ENCODE measurements at places on chromosomes 3 and 15. TPM values are rescaled to one million over a fixed set of nuclear protein-coding genes. Genes with fewer than 3 reads are reported as not detected.

DNA sequence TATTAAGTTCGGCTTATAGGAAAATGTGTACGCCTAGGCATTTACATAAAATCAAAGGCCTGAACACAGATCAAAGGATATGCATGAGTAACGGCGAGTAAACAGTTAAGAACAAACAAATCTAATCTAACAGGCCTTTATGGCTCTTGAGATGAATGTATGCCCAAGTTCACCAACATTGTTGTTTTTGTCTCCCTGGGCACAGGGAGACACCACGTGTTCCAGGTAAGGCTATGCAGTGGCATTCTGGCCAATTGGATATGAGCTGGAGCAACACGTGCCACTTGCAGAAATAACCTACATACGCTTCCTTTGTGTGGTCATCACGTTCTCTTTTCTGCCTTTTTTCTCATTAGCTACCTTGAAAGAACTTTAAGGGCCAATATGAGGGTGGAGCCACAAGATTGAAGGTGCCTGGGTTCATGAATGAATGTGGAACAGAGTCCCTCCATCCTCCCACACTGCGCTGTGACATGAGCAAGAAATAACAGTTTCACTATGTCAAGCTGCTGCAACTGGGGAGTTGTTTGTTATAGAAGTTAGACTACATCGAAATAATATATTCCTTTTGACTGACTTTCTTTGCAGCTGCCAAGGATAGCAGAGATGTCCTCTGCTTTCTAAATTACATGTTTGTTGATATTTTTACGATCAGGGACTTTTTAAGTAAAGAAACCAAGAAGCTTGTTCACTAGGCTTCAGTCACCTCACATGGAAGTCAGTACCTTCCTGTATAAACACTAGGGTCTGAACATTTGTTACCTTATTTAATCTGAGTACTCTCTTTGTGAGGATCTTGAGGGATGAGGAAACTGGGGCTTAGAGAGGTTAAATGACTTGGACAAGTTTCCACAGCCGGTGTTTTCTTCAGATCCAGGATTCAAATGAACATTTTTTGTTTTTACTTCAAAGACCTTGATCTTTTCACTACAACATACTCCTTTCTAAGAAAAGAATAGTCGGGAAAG is 427.5 kb upstream of the TBL1XR1 start:
- DNase-seq = no peak

GRCh38 chr3:170324962-170325361 is 32.6 kb upstream of the SKIL start:
- DNase-seq = no peak

GRCh38 chr3:193774272-193774915 is 181.4 kb downstream of the OPA1 start:
- no peak for DNase-seq

- peak; percentile 64 for DNase-seq
Measured at GRCh38 chr3:39189959-39190269, 2.5 kb downstream of the XIRP1 start.

GRCh38 chr15:74036271-74037170 is 42.0 kb downstream of the PML start:
- DNase-seq = peak; percentile 71

- no peak for DNase-seq
Measured at GRCh38 chr3:14438929-14439328, 36.5 kb downstream of the SLC6A6 start.

- no peak for DNase-seq
Measured at GRCh38 chr15:48569591-48570302, 75.8 kb downstream of the FBN1 start.

GRCh38 chr15:77457905-77458265 is 37.2 kb downstream of the HMG20A start:
- no peak for DNase-seq

DNA sequence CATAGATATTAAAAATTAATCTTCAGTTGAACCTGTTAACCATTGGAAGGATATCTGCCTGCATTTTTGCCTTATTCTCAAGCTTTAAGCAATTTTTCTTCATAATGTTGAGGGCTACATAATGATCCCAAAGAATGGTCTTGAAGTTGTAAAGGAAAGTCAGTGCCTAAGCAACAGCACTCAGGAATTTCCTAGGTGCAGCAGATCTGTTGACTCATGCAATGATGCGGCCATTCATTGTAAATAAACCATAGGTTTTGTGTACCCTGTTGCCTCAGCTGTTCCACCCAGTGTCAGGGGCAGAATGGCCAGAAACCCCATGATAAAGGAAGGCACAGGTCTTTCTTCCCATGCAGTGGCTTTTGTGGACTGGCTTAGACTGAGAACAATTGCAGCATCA is 78.4 kb upstream of the TRIM42 start:
- no peak for DNase-seq

DNA sequence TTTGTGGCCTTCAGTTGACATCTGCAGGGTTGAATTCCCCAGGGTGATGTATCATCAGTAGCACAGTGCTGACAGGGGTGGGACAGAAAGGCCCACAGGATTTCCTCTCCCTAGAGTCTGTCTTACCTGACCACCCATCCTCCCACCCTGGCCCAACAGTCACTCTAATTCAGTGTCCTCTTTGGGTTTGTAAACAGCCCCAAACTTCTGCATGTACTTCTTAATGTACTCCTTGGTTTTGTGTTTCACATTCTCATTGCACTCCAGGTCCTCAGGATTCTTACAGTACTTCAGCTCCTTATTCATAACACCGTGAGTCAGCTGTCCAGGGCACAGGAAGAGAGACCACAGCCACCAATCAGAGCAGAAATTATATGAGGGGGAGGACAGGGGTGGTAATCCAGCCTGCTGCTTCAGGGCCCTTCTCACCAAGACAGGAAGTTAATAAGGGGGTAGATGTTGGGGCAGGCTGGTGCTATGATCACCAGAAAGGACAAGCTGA is 37.5 kb downstream of the NBEAL2 start:
- no peak for DNase-seq

GRCh38 chr15:53910236-53910849 is 67.9 kb upstream of the UNC13C start:
- DNase-seq = no peak

GRCh38 chr15:98872774-98873173 is 134.8 kb downstream of the PGPEP1L start:
- DNase-seq = no peak

DNA sequence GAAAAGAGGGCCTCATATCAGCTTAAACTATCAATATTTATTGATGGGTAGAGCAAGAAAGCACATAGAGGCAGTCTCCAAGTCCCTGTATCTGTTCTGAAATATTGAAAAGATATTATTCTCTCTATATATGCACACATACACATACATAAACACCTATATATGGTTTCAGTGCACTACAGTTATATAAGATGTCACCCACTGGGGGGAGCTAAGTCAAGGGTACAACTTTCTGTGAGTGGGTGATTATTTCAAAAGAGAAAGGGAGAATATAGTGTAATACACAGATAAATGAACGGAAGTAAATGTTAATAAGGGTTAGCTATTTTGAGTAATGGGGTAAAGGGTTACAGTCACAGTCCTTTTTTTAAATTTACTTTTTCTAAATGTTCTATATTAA is 8.8 kb downstream of the SNTN start:
- DNase-seq = no peak

DNA sequence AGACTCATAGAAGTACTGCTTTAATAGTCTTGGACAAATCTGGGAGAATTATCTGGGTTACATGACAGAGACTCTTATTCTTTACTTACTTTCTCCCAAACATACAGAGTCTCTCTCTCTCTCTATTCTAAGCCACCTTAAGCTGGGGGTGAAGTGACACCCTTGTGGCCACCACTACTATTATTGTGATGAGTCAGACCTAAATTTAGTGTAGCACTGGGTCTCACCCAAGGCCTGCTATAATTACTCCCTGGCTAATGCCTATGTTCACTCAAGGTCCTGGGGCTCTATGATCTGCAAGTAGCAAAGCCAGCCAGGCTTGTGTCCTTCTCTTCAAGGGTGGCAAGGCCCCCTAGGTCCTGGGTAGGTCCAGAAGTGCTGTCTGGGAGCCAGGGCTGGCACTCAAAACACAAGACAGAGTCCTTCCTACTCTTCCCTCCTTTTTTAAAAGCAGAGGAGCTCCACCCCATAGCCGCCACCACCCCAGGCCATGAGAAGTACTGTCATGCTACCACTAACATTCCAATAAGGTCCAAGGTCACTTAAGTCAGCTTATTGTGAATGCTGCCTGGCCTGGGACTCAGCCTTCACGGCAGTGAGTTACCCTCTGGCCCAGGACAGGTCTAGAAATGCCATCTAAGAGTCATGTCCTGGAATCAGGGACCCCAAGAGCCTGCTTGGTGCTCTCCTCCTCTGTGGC is 183.6 kb downstream of the POLQ start:
- DNase-seq = no peak

DNA sequence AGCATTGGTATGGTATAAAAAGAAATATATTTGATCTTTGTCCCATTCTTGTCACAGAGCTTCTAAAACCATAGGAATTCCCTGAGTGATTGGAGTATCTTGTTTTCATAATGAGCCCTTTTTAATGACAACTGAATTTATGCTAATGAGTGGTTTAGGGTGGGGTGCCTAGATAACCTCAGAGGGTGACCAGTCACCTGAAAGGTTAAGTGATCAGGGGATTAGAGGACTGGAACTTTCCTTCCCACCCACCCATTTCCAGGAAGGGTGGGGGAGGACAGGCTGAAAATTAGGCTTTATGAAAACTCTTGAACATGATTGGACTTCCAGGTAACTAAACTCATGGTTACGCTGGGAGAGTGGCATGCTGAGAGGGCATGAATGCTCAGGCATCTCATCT is 8.5 kb downstream of the MFN1 start:
- no peak for DNase-seq

- DNase-seq = no peak
Measured at GRCh38 chr3:159828542-159828943, 160.1 kb upstream of the IL12A start.

Gene TMEM108
- 0.52 TPM for total RNA-seq

Gene DLG1
- 44.6 TPM for total RNA-seq

Gene CD86
- 4.4 TPM for total RNA-seq

Gene MESP1
- total RNA-seq = 8.4 TPM
